ENCODE measurements at places on chromosomes 3 and 15.

GRCh38 chr3:183044547-183045229 is 54.6 kb downstream of the MCCC1 start:
- DNase-seq: no peak

DNA sequence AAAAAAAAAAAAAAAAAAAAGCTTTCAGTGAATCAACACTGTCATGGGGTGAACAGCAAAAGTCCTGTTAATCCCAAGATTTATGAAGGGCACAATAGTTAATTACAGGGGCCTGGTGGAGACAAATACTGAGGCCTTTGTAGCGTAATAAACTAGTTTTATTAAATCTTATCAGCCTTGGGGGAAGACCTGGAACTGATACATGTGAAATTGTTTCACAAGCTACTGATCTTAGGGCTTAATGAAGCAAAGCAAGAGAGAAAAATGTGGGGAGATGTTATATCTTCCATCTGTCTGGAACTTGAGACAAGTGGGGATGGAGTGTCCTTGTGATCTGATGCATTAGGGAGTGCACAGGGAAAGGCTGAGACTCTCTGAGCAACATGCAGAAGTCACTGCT is 47.9 kb upstream of the OSBPL11 start:
- no peak for DNase-seq

GRCh38 chr15:69272139-69272538 is 26.6 kb upstream of the PAQR5 start:
- DNase-seq: no peak

DNA sequence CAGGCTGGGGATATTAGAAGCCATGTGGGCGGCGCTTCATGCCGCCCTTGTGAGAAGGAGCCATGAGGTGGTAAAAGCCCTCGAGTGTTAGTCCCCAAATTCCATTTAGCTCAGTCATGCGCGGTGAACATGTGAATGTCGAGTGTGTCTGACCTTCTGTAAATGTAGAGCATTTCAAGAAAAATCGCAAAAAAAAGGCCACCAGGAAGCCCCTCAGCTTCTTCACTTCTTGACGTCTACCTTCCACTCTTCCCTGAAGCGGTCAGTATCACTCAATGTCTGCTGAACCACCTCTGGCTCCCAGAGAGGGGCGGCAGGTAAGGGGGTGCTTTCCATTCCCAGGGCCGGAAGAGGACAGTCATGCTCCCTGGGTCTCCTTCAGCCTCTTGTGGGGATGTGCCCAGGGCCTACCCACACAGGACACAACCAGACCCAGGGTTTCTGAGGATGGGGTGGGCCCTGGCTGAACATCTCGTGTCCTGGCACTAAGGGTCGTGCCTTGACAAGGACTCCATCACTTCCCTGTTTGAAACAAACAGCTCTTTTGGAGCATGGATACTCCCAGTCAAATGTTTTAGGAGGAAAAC is 274.9 kb downstream of the FAM43A start:
- no peak for DNase-seq
